ENCODE measurements at places on chromosomes 6 and 20. TPM values are rescaled to one million over a fixed set of nuclear protein-coding genes. Genes with fewer than 3 reads are reported as not detected.

- H3K4me3 ChIP-seq = no peak overlapping the region
- H3K4me1 ChIP-seq = peaks cover 31% of the 10 kb centered on the region
- H3K36me3 ChIP-seq = peaks cover 23% of the 10 kb centered on the region
- no peak for DNase-seq
Observed at GRCh38 chr6:167984144-167984719, 13.2 kb upstream of the KIF25 start.

GRCh38 chr6:38593998-38594665 lies 45.6 kb downstream of the BTBD9 start:
- no peak overlapping the region for H3K27ac ChIP-seq
- no peaks in the 10 kb centered on the region for H3K4me1 ChIP-seq
- no peaks in the 10 kb centered on the region for H3K27me3 ChIP-seq

- no peaks in the 10 kb centered on the region for H3K36me3 ChIP-seq
- H3K4me1 ChIP-seq = peaks cover 19% of the 10 kb centered on the region
- peaks cover 4% of the 10 kb centered on the region for H3K27me3 ChIP-seq
- DNase-seq = no peak
- no peak overlapping the region for H3K27ac ChIP-seq
Observed at GRCh38 chr20:6812530-6812929, 45.0 kb downstream of the BMP2 start.

NKX2-4 gene
- total RNA-seq = not detected

HRH3 gene
- total RNA-seq = 0.86 TPM
